ENCODE measurements at places on chromosomes 7 and 10. TPM values are rescaled to one million over a fixed set of nuclear protein-coding genes. Genes with fewer than 3 reads are reported as not detected.

- peak; percentile 98 for DNase-seq
- peak within 1 kb of the TSS; percentile 87 for H3K27ac ChIP-seq
- no peaks in the 10 kb centered on the region for H3K36me3 ChIP-seq
Observed at GRCh38 chr7:87059525-87060287, at the start of gene ELAPOR2. TSS of gene ELAPOR2 (minus strand) at chr7:87059654. CDS start at chr7:87059513, 141 bp downstream.

DNA sequence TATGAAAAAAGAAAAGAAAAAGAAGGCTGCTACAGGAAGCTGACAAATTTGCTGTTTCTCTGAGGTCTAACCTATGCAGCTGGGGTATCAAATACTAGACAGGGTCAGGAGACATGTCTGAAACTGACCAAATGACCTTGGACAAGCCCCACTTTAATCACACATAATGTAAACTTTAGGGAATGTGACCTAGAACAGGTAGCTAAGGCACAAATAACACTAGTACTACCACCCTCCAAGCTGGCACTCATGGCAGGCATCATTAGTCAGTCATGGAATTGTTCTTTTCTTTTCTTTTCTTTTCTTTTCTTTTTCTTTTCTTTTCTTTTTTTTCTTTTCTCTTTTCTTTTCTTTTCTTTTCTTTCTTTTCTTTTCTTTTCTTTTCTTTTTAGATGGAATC, 250.4 kb downstream of the KCNMA1 start:
- no peaks in the 10 kb centered on the region for H3K27me3 ChIP-seq
- peaks cover 7% of the 10 kb centered on the region for H3K36me3 ChIP-seq
- DNase-seq, result no peak
- peak overlapping the region; percentile 82 for H3K27ac ChIP-seq
- H3K4me1 ChIP-seq, result peaks cover 36% of the 10 kb centered on the region

Gene CYTH3
- polyA plus RNA-seq, result 56.8 TPM

DNA sequence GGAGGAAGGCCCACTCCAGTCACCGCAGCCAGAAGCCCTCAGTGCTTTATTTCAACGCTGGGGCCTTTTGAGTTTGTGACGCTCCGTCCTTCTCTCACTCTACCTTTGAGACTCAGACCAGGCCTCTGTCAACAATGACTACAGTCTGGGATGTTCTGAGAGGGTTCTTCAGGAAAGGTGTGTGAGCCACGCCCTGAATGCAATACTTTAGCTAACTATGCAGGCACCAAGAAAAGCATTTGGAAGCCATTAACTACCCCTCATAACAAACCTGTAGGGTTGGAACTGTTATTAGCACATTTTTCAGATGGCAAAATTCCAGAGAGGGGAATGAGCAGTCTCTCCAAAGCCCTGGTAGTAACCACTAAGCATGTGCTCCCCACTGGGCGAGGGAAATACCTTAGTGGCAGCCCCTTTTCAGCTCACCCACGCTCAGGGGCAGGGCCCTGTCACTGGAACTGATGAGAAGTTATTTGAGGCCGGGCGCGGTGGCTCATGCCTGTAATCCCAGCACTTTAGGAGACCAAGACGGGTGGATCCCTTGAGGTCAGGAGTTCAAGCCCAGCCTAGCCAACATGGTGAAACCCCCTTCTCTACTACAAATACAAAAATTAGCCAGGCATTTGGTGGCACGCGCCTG, 5.7 kb upstream of the ARPC1B start:
- no peaks in the 10 kb centered on the region for H3K27me3 ChIP-seq
- H3K27ac ChIP-seq, result no peak overlapping the region
- no peak overlapping the region for H3K4me3 ChIP-seq
- peaks cover 25% of the 10 kb centered on the region for H3K36me3 ChIP-seq
- DNase-seq, result no peak

All from SK-N-SH (cell line).